ENCODE measurements at places on chromosomes 7 and 10. TPM values are rescaled to one million over a fixed set of nuclear protein-coding genes. Genes with fewer than 3 reads are reported as not detected.

GRCh38 chr7:28729727-28730126 is 228.4 kb downstream of the TRIL start:
- DNase-seq = no peak

Gene IL6
- 2.6 TPM for total RNA-seq

DNA sequence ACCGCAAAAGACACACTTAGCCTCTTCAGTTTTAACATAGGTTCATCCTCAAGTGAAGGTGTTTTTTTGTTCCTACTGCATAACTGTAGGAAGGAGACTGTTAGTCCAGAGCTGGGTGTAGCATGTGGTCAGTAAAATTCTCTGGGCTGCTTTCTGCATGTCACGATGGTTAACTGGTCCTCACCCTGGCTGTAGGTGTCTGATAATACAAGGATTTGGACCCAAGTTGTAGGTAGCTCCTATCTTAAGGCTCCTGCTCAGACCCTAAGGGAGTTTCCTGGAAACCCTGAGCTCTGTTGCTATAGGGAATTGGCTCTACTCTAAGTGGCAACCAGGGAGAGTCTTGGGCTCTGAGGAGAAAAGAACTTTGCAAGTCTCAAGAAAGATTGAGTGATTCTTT is 112.9 kb downstream of the SAMD9 start:
- DNase-seq = no peak

DNA sequence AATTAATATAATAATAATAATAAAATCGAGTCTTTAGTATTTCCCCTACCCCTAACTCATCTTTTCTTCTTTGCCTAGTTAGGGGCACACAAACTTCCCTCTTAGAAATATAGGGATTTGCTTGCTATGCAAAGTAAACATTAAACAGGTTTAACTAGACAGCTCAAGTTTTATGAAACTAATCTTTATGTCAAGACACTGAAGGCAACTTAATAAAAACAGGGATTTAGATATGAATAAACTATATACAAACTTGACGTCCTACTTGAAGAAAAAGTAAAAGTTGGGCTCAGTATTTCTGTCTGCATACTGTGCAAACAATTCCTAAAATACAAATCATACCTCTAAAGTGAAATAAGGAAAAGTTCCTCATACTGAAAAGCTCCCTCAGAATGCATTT is 52.1 kb upstream of the CAV2 start:
- DNase-seq = no peak

DNA sequence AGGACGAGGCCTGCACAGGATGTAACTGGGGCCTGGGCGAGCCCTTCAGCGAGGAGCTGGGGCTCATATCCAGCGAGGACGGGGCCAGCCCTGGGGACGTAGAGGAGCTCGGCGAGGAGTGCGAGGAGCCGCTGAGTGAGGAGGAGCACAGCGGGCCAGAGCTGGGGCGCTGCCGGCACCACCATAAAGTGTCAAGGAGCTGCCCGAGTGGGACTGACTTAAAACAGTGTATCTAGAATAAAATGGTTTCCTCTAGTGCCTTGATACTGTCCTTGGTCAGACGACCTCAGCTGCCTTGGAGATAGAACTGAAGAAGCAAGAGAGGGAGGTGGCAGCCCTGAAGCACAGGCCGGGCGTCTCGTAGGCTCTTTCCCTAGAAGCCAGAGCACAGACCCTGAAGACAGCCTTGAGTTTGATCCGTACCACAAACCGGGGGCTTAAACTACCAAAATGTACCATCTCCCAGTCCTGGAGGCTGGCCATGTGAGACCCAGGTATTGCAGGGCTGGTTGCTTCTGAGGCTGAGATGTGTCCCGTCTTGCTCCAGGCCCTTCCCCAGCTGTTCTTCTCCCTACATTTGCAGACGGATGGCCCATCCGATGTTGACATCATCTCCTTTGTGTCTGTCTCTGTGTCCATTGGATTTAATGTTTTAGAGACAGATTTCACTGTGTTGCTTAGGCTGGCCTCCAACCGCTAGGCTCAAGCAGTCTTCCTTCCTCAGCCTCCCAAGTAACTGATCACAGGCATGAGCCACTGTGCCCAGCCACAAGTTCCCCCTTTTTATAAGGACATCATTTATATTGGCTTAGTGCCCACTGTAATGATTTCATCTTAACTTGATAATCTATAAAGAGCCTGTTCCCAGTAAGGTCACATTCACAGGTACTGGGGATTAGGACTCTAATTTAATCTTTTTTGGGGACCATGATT is 35.8 kb downstream of the DNAJB6 start:
- no peak for DNase-seq

- no peak for DNase-seq
These were observed 256.9 kb downstream of the MDFIC start for GRCh38 chr7:115178835-115179234.

DNA sequence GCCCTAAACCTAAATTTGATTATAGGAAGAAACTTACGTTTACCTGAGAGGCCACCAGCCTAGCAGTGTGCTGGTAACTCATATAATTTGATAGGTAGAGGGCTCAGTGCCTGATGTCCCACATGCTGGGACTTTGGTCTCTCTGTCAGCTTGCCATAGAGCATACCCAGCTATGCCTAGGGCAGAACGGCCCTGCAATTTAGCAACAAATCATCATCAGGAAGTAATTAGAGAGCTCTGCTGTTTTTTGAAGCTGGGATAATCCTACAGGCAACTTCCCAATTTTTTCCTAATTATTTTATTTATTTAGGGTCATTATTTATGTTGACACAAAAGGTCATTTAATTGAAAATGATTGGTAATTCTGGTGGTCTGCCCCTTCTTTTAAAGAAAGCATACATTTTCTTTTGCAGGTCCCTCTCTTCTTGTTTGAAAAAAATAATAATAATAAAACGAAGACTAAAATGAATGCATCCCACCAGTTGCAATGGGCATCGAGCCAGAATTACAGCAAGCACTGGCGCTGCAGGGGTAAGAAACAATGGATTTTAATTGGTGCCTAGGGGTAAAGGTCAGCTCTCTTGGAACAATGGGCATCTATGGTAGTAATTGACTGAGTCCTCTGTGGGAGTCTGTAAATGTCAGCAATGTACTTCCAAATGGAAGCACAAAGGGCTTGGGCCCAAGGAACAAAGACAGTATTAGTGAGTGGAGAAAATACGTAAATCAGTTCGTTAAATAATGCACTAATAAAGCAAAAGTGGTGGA is 348.0 kb downstream of the SORCS1 start:
- DNase-seq = no peak

Measured in B cell (primary cell).